ENCODE measurements at places on chromosomes 5 and 9.

DNA sequence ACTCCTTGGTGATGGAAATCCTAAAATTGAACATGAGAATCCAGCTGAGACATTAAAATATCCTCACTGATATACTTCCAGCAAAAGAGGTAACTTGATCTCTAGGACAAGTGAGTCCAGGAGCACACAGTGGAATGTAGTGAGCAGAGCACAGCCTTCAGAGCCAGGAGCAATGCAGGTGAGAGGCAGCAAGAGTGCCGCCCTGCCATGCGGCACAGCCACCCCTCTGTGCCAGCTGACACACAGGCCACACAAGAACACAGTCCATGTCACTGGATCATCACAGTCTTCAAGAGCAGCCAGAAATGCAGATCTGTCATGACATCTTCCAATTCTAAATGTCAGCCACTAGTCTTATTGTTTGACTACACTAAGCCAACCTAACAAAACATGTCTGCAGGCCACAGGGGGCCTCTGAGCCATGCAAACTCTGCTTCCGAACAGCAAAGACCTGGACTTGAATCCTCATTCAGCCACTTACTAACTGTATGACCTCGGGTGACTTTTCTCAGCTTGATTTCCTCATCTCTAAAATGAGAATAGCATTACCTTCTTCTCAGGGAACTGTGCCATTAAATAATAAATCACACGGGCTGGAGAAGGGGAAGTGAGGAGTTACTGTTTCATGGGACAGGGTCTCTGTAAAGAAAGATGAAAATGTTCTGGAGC, 47.0 kb downstream of the CCDC125 start:
- DNase-seq: no peak

GRCh38 chr5:142408981-142409481, 84.2 kb upstream of the SPRY4 start:
- DNase-seq: no peak

DNA sequence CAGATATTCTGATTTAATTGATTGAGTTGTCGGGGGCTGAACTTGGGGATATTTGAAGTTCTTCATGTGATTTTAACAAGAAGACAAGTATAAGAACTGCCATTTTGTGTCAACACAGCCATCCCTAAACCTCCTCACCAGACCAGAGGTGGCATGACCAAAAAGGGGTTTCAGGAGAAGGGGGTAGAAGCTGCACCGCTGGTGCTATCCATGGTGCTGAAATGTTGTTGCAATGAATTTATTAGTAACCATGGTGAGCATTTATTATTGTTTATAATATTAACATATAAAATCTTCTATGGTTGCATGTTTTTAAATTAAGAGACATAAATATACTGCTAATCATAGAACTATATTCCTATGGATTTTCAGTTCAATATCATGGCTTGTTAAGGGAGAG, 72.3 kb downstream of the GNA14 start:
- no peak for DNase-seq

GRCh38 chr9:101858026-101858425, 119.6 kb upstream of the GRIN3A start:
- no peak for DNase-seq

GRCh38 chr9:32886021-32886420, 102.7 kb downstream of the TMEM215 start:
- no peak for DNase-seq

DNA sequence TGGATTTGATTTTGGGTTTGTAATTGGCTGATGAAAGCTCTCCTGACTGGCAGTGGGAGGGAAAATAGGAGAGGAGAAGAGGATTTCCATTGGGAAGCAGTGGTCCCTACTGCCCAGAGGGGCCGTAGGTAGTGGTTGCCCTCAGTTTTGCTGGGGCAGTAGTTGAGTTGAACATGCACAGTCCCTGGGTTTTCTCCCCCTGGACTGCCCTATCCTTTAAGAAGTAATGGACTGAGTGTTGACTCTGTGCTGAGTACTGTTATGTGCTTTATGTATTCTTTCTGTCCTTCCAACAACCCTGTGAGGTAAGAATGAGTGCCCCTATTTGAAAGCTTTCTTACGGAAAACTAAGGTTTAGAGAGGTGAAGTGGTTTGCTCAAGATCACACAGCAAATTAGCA, 111.2 kb upstream of the RPS23 start:
- no peak for DNase-seq

GRCh38 chr5:147101659-147102369, 133.0 kb upstream of the STK32A start:
- DNase-seq: no peak

- no peak for DNase-seq
Measured at GRCh38 chr5:68480335-68480940, 264.9 kb downstream of the PIK3R1 start.

GRCh38 chr9:77956555-77956954, 75.1 kb downstream of the GNAQ start:
- DNase-seq: no peak

DNA sequence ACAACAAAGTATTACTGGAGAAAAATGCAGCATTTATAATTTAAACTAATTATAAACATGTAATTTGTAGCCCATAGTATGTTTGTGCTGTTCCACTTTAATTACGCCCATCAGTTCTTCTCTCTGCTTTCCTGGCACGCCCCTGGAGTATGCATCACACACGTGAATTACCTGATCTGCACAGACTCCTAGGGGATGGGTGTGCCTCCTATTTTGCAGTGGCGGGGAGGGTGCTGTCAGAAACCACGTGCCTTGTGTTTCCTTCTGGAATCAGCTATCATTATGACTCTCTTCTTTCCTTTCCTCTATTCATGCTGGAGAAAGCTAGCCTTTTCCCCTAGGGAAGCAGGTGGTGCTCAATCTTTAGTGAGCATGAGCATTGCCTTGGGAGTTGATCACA, 43.3 kb downstream of the RPS23 start:
- no peak for DNase-seq

- no peak for DNase-seq
Measured at GRCh38 chr9:124839612-124840299, 13.5 kb upstream of the WDR38 start.

- no peak for DNase-seq
Measured at GRCh38 chr9:112446526-112446925, 40.1 kb upstream of the KIAA1958 start.

DNA sequence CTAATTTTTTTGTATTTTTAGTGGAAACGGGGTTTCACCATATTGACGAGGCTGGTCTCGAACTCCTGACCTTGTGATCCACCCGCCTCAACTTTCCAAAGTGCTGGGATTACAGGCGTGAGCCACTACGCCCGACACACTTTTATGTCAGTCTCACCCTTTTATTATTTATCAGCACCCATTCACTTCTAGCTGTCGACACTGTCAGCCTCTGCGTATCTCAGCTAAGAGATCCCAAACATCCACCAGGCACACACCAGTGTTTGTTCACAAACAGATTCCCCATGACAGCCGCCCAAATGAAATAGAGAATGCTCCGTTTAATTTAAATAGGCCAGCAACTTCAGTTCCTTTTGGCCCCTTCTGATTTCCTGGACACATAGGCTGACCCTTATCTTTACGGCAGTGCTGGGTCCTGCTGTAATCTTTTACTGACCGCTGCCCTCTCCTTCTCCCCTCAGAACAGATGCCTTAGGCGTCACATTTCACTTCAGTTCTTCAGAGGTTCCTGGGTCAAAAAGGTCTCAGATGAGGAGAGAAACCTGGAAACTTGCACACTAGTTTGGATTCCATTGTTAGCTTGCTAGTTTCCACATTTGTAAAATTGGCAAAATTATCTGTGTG, 43.1 kb upstream of the CKMT2 start:
- DNase-seq: no peak

GRCh38 chr9:94741866-94742265, 15.4 kb downstream of the AOPEP start:
- no peak for DNase-seq

GRCh38 chr5:23136958-23137357, 283.8 kb upstream of the CDH12 start:
- DNase-seq: no peak

GRCh38 chr5:39947657-39948056, 522.9 kb upstream of the DAB2 start:
- DNase-seq: no peak

GRCh38 chr5:154899151-154899816, 38.7 kb downstream of the GEMIN5 start:
- DNase-seq: no peak

DNA sequence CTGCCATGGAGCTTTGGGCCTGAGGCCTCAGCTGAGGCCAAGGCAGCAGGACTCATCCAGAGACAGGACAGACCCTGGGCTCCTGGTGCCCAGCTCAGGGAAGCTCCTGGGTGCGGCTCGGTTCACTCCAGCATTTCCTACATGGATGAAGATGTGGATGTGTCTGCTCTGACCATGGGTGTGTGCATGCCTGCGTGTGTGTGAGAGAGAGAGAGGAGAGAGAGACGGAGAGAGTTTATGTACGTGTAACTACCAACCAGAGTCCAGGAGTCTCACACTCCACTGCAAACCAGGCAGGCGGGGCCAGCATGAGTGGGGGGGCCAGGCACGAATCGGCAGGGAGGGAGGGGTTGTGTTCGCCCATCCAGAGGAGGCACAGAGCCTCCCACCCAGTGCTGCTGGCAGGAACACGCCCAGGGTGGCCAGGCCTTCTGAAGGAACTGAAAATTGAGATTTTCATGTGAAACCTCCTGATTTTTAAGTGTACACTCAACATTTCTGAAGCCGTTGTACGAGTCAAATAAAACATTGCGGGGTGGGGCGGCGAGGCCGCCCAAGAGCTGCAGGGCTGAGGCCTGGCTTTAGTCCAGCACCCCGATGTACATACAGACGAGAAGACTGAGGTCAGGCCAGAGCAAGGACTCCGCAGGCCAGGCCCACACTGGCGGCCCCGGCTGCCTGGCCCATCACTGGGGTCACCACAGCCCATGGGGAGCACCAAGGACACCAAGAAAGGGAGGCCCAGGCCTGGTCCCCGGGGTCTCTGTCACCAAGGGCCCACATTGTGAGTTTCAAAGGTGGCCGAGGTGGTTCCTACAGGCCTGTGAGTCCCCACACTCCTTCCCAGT, 88.7 kb downstream of the ADAMTS2 start:
- peak; percentile 51 for DNase-seq

DNA sequence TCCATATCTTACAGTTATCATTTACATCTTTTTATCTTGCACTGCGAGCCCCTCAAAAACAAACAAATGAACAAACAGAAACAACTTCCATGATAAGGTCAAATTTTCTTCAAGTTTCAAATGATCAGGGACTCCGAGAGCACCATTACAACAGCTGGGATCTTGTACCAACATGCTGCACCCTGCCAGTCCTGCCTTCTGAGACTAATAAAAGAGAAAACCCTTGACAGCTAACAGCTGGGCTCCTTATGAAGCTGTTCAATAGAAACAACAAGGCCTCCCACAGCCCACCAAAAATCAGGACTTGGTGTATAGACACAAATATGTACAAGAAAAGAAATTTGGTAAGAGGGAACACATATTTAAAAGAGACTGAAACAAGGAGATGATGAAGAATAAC, 985.3 kb upstream of the DMAC1 start:
- no peak for DNase-seq

DNA sequence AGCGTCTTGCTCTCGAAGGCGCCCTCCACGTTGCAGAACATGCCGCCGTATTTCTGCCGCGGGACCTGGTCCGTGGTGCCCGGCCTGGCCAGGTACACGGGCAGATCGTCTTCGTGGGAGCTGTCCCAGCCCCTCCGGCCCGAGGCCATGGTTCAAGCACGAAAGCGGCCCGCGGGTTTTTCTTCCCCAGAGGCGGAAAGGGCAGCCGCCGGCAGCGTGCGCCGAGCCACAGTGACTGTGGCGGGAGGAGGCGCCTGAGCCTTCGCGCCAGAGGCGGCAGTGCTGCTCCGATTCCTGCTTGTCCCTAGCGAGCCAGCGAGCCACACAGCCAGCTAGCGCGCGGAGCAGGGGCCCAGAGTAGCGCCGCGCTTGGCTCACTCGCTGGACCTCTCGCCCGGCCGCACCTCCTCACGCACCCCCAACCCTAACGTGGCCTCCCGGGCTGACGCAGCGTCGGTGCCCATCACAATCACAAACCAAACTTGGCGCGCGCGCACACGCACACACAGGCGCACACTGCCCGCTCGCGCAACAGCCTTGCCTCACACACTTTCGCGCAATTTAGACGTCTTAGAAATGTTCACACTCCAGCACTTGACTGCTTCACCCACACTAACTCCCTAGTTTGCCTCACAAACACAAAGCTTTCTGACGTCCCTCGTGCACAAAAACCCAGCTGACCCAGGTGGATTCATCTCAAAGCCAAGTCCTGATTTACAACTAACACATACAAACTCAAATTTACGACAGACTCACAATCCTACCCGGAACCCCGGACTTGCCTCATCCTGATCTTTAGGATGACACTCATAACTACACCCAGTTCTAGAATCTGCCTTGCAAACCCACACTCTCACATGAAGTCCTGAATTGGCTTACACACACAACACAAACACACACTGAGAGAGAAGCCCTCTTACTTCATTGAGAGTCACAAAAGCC, at the start of gene DPYSL3:
Gene DPYSL3 (minus strand): TSS at position 359 of the 942 bp plus-strand sequence. CDS start 210 bp downstream, at position 149.
- peak; percentile 79 for DNase-seq

- DNase-seq: no peak
Measured at GRCh38 chr9:134234001-134234660, 69.8 kb upstream of the RNU6ATAC start.

DNA sequence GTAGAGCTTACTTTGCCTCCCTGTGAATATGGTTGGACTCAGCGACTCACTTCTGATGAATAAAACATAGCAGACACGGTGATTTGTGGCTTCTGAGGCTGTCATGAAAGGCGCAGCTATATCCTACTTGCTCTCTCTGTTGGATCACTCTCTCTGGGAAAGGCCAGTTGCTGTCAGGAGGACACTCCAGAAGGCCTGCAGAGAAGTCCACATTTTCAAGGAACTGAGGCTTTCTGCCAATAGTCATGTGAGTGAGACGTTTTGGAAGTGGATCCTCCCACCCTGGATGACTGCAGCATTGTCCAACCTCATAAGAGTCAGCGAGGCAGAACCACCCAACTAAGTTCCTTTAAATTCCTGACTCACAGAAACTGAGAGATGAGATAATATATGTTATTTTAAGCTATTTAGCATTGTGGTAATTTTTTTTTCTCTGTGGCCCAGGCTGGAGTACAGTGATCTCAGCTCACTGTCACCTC, 156.0 kb upstream of the MAST4 start:
- DNase-seq: no peak

GRCh38 chr9:87516222-87516925, 18.7 kb downstream of the DAPK1 start:
- no peak for DNase-seq

GRCh38 chr5:139668064-139668880, 20.1 kb downstream of the CXXC5 start:
- DNase-seq: no peak

GRCh38 chr5:1351156-1351555, 6.3 kb upstream of the CLPTM1L start:
- DNase-seq: no peak

GRCh38 chr5:116740771-116741170, 166.1 kb upstream of the SEMA6A start:
- DNase-seq: no peak

DNA sequence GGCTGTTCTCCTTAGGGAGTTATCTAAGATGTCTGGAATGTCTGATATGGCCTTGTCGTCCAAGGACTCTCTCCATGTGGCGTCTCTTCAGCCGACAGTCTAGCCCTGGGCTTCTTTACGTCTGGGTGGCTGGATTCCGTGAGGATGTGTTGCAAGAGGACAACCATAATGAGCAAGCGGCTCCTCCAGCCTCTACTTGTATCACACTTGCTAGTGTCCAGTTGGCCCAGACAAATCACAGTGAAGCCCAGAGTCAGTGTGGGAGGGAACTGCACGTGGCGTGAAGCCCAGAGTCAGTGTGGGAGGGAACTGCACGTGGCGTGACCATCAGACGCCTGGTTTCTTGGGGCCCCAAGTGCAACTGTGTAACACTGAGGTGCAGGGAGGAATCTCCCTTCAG, 61.1 kb downstream of the COL23A1 start:
- peak; percentile 45 for DNase-seq

- DNase-seq: no peak
Measured at GRCh38 chr9:112838342-112838741, 52.3 kb downstream of the SLC46A2 start.
